Stimulated activated naive CD4-positive, alpha-beta T cell treated with Interleukin-2 at 50 U/mL for 16 hours (primary cell): ENCODE measurements at places on chromosomes 6 and 20.

GRCh38 chr20:17720755-17721154, 21.0 kb downstream of the BANF2 start:
- no peak for DNase-seq

DNA sequence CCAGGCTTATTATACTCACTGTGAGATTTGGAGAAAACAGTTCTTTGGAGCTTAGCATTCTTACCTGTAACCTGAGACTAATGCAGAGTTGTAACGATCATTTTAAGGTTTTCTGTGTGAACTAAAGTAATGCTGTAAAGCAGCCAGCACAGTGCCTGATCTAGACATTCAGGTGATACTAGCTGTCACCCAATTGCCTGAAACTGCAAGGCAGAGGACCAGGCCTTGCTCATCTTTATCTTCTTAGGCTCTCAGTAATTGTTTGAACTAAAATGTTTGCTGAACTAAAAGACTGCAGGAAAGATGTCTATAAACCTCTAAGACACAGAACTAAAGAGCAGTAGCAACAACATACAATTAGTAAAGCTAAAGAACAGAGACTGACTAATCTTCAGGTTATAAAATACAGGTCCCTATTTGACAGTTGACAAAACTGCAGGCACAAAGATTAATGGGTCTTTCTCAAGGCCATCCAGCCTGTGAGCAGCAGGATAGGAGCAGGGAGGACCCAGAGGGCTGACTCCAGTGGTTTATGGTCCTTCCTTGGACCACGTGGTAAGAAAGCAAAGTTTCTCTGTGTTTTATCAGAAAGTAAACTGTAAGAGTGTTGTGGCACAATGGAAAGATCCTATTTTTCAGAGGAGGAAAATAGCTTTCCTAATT, 31.4 kb downstream of the SMLR1 start:
- no peak for DNase-seq

DNA sequence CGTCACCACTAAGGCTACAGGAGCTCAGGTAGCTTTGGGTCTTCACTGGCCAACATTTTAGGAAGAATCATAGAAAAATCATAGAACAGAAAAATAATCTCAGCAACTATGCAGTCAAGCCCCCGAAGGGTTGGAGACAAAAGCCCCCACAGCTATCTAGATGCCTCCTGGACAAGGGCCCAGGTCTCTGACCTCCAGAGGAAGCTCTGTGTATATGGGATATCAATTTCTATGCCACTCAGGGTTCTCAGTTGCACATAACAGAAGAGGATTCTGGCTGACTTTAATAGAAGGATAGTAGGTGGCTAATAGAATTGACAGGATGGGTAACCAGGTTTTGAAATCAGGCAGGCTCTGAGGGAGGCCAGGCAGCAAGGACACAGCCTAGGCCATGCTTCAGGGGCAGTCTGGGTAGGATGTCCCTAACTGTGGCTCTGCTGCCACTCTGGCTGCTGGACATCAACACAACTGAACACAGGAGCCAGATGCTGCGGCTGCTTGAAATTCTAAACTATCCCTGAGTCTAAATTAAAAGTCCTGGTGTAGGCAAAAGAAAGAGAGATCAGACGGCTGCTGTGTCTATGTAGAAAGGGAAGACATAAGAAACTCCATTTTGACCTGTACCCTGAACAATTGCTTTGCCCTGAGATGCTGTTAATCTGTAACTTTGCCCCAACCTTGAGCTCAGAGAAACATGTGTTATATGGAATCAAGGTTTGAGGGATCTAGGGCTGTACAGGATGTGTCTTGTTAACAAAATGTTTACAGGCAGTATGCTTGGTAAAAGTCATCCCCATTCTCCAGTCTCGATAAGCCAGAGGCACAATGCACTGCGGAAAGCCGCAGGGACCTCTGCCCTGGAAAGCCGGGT, 65.6 kb downstream of the TRMT6 start:
- no peak for DNase-seq

- DNase-seq: no peak
These were observed 137.8 kb downstream of the SOD2 start for GRCh38 chr6:159555082-159555875.

DNA sequence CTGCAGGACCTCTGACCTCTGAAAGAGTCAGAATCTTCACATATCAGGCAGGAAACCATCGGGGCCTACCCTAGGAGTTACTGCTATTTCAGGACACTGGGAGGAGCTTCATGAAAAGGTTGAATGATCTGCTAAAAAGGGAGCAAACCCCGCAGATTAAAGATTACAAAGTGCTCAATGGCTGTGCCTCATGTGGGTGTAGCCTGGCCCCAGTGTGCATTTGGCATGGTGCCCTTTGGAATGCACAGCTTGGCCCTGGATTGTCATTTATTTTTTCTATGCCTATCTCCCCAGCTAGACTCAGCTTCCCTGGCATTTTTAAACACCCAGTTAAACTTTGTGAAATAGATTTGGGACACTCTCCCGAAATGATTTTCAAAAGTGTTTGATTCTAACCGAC, 368.5 kb upstream of the SPTLC3 start:
- DNase-seq: no peak

DNA sequence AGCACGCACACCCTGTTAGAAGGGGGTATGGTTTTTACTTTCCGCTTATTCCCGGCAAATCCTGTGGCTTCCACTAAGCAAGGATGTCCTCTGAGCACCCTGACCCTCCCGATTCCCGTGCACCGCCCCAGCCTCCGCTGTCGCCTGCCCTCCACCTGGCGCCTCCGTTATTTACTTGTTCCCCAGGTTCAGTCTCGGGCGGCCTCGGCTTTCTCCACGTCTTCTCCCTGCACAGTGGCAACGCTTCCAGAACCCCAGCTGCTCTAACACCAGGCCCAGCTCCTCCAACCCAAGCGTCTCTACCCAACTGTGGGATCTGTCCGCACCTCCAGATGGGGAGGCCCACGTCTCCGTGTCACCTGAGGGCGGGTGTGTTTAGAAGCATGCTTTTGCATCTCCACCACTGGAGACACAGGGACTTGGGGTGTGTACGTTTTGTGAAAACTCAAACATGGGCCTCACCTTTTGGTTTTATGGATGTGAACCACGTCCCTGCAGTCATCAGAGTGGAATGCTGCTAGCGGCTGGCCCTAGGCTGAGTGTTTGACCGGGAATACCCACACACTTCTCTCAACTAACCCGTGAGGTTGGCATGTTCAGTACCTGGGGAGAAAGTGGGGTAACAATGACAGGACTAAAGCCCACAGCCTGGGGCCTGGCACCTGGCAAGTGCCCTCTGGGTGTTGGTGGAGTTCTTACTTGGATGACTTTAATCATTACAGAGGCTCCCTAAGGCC, 79.9 kb downstream of the THBS2 start:
- DNase-seq: no peak

GRCh38 chr20:17320456-17320855, 93.6 kb downstream of the PCSK2 start:
- DNase-seq: no peak
